Small intestine (tissue), 16 donors: ENCODE measurements at places on chromosomes 5 and 9.

DNA sequence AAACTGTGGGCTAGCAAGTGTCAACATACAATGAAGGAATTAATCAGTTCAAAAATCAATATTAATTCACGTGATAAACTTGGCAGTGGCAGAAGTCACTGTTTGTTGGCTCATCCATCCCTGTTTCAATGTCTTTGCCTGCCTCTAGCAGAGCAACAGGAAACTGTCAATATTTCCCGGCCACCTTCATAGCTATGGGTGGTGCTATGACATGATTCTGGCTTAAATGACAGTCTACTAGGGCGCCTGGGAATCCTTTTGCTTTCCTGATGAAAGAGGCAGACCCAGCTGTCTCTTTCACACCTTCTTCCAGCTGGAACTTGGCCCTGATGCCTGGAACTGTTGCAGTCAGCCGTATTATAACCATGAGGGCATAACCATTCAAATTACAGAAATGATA lies 72.1 kb upstream of the DNAH5 start:
- DNase-seq = no peak

DNA sequence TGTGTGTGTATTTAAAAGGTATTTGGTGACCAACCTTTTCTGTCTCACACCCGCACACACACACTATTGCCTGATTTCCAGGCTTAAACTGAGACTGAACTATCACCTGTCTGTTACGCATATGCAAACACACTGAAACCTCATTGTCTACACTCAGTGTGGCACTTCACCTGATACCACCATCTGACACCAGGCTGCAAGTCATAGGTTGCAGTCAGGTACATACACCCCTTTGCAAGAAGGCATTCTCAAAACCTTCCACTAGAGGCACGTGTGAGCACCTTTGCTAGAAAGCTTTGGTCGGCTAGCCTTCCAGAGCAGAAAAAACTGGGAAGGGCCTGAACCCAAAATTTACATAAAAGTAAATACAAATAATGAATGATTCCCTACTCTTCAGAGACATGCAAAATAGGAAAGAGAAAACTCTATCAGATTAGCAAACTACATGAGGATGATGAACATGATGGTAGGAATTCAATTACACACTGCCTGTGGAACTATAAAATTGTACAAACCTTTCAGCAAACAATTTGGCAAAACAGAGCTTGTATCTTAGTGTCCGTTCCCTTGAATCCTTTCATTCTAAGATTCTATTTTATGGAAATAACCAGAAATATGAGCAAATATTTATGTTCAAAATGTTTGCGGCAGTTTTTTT lies 5.9 kb upstream of the FOXD1 start:
- DNase-seq = peak; percentile 80

- peak; percentile 59 for DNase-seq
Measured at GRCh38 chr9:4762886-4763541, 22.0 kb upstream of the AK3 start.

DNA sequence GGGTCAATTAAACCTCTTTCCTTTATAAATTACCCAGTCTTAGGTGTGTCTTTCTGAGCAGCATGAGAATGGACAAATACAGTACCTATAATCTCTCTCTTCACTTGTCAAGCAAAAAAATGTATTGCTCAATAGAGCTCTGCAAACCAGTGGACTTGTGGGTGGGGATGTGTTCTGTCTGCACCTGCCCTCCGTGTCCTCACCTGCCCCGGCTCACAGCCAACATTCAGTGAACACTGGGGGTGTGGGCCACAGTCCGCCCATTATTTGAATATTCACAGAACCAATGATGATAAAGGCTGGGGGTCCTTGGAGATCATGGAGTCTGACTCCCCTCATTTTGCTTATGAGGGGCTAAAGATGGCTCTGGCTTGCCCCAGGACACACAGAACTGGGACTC lies 36.9 kb upstream of the MED27 start:
- DNase-seq = no peak

DNA sequence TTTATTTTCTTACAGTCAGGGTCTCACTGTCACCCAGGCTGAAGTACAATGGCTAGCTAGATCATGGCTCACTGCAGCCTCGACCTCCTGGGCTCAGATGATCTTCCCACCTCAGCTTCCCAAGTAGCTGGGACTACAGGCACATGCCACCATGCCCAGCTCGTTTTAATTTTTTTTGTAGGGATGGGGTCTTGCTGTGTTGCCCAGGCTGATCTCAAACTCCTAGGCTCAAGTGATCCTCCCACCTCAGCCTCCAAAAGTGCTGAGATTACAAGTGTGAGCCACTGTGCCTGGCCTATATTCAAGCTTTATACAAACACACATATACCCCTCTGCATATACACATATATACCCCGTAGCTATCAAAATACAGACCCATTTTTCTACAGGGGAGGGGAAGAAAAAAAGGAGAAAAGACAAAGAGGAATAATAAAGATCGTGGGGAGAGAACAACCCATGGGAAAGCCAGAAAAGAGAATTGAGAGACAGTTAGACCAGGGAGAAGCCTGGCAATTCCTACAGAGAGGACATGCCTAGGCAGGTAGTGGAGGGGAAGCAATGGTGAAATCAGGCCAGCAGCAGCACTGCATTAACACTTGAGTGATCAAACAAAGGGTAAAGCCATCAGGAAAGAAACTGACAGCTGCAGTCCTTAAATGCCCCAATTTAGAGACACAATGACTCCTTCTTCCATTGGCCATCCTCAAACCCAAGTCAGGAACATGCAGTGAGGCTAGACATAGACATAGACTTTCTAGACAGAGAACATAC lies 102.7 kb downstream of the EFNA5 start:
- DNase-seq = no peak

DNA sequence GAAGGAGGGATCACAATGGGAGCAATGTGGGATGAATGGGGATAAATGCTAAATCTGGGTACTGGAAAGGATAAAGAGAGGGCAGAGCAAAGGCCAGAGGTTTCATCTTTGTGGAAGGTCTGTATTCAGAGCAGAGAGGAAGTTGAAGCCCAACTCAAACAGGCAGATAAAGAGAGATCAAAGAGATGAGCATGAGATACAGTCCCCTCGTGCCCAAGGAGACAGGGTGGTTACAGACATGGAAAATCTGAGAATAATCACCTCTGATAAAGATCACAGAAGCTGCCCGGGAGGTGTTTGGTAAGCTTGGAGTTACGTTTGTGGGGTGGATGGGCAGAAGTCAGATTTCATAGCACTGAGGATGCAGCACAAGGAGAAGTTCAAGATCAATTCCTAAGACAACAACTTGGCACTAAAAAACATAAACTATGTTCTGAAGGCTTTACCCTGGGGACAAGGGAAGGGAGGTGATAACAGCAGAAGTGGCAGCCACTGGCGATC lies 459 bp upstream of the ERAP2 start:
- DNase-seq = peak; percentile 31

GRCh38 chr5:1172670-1173404 lies 28.6 kb upstream of the SLC6A19 start:
- no peak for DNase-seq

DNA sequence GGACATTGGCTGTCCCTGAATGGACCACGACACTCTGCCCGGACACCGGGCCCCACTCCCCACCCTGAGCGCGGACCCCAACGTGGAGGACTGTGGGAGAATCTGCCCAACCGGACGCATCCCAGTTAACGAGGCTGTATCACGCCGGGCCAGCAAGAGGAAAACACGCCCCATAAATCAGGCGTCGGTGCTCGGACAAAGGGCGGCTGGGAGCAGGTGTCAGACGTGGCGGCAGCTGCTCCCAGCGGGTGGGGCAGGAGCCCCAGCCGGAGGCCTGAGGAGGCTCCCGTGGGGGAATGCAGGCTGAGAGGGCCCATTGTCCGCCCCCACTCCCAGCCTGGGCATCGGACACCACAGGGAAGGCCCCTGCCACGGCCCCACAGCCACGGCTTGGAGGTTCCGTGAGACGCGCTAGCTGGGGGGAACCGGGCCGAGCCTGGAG lies 19.2 kb downstream of the NOTCH1 start:
- DNase-seq = peak; percentile 91

- no peak for DNase-seq
Measured at GRCh38 chr5:150141544-150142184, 14.0 kb downstream of the PDGFRB start.

DNA sequence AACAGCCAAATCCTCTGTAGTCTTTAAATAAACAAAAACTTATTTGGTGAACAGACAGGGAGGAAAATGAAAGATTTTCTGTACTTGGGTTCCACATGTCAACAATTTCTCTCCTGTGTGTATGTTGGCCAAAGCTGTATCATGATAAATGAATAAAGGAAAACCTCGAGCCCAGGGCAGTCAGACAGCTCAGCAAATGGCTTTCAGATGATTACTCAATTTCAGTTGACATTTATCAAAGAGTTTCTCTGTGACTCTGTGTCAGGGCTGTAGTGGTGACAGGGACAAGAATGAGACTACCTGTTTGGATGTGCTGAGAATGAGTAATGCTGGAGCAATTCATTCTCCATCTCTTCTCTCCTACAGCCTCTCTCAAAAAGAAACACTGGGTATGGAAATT lies 45.7 kb upstream of the PTGS1 start:
- no peak for DNase-seq

- peak; percentile 29 for DNase-seq
Measured at GRCh38 chr9:133509179-133510083, 15.3 kb downstream of the MYMK start.

DNA sequence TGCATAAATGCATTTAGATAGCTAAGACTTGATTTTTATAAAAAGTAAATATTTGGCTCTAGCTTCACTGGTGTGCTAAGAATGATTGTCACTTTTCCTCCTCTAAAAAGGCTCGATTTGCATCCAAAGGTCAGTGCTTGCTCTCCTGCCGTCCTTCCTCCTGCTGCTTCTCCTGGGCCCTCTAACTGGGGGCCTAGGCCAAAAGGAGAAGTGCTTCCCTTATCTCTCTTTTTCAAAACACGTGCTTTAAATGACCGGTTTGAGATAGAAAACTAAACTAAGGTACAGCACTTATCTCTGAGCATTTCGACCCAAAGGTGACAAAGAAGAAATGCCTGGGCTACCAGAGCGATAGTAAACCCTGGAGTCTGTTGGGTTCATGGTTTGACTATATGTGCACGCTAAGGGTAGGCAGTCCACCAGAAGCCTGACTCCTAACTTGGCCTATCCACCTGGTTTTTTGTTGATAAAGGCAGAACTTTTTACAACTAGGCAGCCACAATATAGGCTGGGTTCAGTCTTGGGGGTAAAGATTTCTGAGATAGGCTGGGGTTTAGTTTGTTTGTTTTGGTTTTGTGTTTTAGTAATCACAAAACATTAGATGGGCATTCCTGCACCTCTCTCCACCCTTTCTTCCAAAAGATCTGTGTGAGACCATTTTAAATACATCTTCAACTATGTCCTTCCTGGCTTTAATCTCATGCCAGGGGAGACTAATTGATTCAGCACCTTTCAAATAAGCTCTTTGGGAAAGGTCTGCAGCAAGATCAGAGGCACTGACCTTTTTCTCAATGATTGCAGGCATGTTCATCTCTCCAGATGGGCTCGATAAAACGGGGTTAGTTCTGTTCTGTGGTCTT lies 3.8 kb downstream of the NR2F1-AS1 start:
- peak; percentile 18 for DNase-seq

DNA sequence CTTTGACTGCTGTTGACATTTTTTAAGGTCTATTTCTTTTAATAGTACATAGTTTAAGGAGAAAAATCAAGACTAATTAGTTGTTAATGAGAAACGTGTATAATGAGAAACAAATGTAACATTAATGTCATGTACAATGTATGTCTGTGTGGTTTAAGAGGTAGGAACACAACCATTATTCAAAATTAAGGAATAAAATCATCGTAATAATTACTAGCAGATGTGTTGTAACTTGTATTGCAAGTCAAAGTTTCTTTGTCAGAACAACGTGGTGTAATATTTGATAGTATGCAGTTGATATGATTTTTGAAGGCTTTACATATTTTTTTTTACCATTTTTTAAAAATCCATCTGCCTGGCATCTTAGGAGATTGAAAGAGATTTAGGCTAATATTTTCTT lies 120.2 kb upstream of the ARRDC3 start:
- no peak for DNase-seq

DNA sequence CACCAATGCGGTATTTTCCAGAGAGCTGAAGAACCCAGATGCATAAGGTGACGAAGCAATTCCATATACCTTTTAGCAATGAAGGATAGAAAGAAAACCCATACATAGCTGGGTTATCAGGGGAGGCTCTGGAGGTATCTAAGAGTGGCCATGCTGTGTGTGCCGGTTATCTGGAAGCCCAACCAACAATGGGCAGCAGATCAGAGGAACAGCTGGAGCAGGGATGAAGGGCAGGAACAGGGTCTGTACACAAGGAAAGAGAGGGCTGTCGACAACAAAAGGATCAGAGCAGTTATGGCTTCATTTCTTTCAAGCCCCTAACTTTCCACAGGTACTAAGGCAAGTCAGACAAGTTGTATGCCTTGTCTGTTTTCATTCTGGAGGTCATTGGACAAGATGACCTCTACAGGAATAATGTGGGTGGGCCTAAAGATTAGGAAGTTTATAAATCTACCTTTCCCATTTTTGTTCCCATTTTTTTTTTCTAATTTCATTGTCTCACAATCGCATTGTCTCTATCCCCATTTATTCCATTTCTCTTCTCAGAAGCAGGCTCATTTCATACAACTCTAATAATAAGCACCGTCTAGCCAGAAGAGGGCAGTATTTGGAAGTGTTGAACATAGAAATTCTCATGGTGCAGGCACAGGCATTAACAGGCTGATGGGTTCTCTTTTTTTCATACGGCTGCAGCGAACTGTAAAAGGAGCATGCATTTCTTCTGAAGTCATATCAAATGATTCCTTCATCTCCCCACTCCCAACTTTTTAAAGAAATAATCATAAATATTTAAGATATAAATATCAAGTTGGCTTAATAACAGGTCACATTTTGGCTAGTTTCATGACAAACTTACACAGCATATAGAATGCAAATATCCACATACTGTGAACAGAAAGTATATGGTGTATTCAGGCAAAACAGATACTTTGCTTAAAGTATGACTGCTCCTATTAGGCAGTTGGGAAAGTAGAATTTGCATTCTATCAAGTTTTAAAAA lies 63.5 kb downstream of the ZNF474 start:
- peak; percentile 76 for DNase-seq

DNA sequence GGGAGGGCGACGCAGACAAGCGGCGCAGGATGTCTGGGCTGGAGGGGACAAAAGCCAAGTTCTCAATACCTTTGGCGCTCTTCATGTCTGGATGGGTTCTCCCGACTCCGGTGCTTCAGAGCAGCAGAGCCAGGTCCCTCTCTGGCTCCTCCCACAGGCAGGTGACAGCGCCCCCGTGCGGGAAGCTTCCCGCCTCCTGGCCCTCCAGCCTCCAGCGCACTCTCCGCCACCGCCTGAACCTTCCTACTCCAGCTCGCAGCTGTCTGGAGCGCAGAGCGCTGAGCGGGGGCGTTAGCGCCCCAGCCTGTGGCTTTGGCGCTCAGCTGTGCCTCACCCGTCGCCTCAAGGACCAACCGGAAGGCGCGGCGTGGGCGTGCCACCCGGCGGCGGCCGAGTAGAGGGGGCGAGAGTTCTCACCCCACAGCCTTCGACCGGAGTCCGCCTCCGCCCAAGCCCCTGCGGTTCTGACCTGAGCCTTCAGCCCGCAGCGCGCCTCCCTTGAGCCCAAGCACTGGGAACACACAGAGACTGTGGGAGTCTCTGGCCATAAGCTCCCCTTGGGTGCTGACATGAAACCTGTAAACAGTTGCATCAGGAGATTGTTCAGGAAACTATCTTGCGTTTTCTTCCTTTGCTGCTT lies at the start of gene SLCO4C1:
Gene SLCO4C1, minus strand, starts transcription at position 107 of the 640 bp plus-strand sequence. Its CDS starts 22 bp downstream, at position 85.
- peak; percentile 58 for DNase-seq

- DNase-seq = no peak
Measured at GRCh38 chr9:18398038-18398437, 75.9 kb upstream of the ADAMTSL1 start.

GRCh38 chr5:169333518-169333917 lies 32.6 kb upstream of the SLIT3 start:
- DNase-seq = no peak
